Stimulated activated CD4-positive, alpha-beta T cell treated with anti-CD3 and anti-CD28 coated beads, Interleukin-1b, Interleukin-23, amount 100 ng/mL, for 1 hour (primary cell): ENCODE measurements at places on chromosomes 2 and 18.

DNA sequence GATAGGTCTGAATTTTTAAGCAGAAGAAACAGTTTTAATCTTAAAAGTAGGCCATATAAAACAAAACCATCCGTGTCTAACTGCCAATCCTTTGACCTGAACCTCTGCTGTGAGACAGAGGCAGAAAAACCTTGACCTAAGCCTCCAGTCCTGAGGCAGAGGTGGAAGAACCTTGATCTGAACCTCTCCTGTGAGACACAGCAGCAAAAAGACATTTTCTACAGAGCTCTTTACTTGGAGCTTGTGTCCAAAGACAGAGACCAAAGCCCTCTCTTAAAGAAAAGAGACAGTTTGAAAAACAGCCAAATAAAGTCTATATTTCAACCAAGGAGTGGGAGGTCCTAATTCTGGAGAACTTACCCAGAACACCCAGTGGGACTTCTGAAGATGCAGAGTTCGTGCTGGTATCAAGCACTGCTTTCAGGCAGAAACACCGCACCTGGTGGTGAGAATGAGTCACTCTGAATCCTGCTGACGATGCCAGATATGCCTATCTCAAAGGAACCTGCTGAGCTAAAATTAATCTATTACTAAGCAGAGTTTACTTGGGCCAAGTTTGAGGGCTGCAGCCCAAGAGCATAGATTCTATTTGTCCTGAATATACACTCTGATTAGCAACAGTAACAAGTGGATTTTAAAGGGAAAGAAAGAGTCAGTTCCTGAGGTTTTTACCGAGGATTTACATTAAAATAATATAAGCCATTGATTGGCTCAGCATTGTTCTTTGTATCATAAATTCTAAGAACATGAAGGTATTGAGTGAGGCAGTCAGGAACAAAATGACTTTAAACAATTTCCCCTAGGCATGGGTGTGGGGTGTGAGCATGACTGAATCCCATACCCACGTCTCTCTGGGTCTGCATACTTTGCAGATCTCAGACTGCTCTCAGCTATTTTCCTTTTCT is 806.4 kb downstream of the TRIB2 start:
- no peak for DNase-seq

GRCh38 chr2:36478332-36478738 is 119.6 kb downstream of the FEZ2 start:
- no peak for DNase-seq

- no peak for DNase-seq
These were observed 312.5 kb upstream of the MEX3C start for GRCh38 chr18:51510020-51510419.

DNA sequence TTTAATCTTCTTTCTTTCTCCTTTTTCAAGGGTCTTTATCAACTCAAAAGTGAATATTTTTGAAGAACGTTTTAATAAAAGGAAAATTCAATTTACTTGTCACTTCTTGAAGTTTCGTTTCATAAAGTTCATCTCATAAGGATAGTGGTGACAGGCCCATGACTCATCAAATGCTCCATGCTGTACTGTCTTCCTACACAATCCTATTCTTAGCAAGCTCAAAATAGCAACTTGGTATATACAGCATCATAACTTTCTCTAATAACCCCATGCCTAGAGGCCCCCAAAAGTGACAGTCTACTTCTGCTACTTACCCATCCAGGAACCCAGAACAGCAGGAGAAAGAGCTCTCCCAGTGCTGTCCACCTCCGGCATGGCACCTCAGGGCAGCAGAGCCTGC is 7.7 kb downstream of the FBXO15 start:
- DNase-seq = no peak

GRCh38 chr2:43041661-43042360 is 184.6 kb downstream of the ZFP36L2 start:
- DNase-seq = no peak

- DNase-seq = no peak
These were observed 101.0 kb downstream of the VIT start for GRCh38 chr2:36797324-36798070.

DNA sequence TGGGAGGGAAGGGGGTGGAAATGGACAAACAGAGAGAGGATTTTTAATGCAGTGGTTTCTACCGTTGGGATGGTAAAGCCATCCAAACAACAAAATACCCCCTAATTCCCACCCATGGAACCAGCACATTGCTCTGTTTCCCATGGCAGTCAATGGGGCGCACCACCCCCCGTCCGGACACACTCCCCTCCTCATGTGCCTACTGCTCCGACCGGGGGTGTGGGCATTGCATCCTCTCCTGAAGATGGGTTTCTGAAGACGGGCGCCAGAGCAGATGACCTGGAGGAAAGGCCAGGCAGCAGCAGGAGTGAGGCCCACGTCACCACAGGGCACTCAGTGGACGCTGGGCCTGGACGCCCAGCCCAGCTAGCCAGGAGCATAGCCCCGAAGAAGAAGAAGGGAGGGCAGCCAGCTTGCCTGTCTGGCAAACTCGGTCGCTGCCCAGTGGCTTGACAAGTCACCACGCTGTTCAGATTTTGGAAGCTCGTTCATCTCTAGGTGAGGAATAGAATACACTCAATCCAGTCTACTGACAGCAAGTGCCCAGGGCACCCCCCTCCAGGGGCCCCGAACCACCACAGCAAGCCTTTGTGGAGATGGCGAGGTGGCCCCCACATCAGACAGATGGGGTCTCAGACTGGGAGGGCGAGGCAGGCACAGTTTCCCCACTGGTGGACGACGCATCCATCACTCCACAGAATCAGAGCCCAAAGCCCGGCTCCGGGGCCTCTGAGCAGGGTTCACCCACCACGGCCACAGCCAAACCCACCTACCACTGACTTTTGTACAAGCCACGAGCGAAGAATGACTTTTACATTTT is 296.2 kb upstream of the SALL3 start:
- DNase-seq = no peak

DNA sequence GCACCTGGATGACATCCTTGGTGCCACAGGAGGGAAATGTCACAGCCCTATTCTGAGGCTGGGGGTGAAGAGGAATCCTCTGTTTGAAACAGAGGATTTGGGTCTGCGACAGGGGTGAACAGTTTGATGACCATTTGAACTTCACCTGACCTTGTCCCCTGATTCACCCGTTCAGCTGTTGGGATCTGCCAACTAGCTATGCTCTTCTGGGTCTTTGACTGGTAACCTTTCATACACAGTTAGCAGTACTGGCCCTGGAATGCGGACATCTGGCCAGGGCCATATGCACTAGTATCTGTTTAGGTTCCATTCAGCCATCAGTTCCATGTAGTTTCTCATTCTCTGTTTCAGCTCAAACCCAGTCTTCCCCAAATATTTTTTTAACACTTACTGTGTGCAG is 72.6 kb upstream of the MCFD2 start:
- DNase-seq = no peak

DNA sequence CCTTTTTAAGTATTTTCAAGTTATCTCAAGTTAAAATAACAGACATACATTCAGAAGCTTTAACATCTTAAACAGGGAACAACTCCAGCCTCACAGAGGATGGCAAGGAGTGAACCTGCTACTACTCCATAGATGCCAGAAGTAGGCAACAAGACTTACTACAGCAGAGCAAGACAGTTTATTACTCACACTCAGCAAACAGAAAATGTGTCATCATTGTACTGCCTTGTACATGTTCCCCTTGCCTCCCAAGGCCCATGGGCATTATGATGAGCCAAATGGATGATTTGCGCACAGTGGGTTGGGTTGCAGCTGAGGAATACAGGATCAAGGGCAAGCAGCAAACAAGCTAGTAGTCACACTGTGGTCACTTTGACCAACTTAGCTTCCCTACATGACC is 80.6 kb upstream of the VRK2 start:
- no peak for DNase-seq

DNA sequence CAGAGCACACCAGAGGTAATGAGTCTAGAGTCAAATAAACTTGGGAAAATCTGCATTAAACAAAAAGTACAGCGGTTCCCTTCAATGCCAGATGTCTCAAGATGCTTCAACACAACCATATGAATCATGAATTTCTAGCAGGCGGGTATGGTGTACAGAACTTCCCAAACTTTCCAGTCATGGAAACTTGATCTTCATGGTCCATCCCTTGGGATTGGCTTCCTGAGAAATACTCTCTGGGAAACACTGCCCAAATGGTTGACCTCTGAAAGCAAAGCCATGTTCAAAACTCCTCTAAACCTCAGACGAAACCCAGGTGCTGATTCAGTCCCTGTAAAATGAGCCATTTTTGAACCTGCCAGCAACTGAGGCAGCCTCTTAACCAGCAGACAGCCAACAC is 16.4 kb upstream of the TMEM247 start:
- no peak for DNase-seq

GRCh38 chr2:126891681-126892500 is 6.8 kb upstream of the TEX51 start:
- no peak for DNase-seq

- DNase-seq = no peak
These were observed 58.4 kb downstream of the BIN1 start for GRCh38 chr2:127048618-127048935.

- no peak for DNase-seq
These were observed 437.7 kb downstream of the PLCL1 start for GRCh38 chr2:198242093-198242492.

GRCh38 chr2:196171946-196172345 is 568 bp upstream of the STK17B start:
- no peak for DNase-seq

DNA sequence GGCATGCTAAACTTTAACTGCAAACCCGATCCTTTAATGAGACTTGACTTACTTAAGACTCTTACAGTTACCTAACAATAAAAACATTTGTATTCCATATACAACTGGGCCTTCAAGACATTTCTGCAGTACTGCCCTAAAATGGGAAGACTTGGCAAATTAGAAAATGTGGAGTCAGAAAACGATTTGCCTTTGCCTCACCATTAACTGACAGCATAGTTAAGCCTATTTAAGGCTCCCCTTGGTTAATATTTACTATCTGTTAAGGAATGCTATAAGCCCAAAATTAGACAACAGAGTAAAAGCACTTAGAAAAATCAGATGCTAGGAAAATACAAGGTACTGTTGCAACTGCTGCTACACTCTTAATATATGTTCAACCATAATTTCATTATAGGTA is 18.7 kb downstream of the TYW5 start:
- DNase-seq = no peak

GRCh38 chr2:126949775-126950174 is 51.1 kb downstream of the TEX51 start:
- DNase-seq = no peak

DNA sequence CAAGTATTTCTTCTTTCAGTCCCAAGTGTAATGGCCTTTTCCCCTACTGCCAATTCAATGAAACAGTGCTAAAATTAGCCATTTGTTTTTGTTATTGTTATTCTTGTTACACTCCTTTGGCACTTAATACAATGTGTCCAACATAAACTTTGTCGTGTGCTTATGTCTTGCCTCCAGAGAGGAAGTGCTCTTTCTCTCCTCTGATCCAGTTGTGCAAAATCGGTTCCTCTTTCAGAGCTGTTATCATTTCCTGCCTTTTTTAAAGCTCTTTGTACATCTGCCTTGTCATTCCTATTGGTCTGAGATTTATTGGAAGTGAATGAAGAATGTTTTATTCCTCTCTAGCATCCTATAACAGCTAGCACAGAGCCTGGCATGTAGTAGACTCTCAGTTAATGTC is 623.2 kb upstream of the ID2 start:
- DNase-seq = no peak

DNA sequence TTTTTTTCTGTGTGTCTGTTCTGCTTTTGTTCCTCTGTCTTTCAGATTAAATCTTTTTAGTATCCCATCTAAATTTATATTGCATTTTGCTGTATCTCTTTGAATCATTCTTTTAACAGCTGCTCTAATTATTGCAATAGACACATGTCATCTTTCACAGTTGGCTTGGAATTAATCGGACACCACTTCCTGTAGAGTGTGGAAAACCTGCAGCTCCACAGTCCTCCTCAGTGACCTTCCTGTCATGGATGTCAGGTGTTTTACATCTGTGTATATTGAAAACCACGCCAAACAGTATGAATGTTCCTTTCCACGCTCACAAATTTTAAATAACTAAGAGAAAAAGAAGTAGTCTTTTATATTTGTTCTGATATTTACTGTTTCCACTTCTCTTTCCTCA is 135.3 kb downstream of the PXDN start:
- DNase-seq = no peak

DNA sequence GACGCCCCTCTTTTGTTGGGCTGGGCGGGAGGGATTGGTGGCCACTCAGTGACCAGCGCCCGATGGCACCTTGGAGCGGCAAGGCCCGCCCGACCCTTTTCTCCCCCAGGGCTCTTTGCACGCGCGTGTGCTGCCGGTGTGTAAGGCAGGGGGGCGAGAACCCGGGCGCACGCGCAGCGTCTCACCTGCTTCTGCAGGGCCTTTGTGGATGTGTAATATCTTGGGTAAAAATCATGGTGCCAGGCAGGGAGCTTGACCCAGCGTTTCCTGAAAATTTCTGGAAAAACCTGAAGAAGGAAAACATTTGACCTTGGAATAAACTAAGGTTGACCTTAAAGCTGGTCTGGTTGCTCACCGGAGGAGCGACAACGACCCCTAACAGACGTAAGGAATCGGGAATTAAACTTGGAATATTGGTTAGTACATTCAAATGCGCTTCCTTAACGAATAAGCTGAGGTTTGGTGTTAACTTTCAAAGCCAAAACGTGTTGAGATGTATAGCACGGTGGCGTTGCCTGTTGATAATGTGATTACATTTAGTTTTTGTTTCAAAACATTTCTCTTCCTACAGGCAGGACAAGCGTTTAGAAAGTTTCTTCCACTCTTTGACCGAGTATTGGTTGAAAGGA is 438 bp downstream of the HSPE1 start:
- no peak for DNase-seq

DNA sequence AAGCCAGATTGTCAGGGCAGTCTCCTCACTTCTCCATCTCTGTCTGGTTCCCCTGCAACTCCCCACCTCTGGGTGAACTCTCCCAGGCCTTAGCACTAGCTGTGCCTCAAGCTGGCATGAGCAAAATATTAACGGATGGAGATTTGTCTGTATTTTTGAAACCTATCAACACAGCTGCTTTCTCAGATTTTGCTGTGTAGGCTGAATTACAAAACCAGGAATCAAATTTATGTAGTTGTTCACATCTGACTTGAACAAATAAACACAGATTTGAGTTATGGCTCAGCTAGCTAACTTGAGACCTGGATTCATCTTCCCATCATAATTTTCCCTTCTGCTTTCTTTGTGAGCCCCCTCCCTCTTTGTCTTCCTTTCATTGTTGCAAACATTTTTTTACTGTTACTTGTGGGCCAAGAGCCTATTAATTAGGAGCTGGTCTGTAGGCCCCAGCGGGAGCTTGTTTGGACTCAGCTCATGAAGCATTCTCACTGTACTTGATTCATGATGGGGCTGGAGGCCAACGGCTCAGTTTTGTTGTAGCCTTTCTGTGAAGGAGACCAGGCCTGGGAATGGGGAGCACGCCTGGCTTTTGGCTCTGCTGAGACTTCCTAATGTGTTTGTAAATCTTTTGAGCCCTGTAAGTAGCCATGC is 164.1 kb upstream of the GATA6 start:
- DNase-seq = no peak

GRCh38 chr2:45755585-45756335 is 104.3 kb downstream of the PRKCE start:
- no peak for DNase-seq

GRCh38 chr2:160510617-160511016 is 17.0 kb upstream of the RBMS1 start:
- no peak for DNase-seq

- DNase-seq = no peak
These were observed 258.9 kb upstream of the TRIB2 start for GRCh38 chr2:12457831-12458230.
